Umbilical cord (tissue), 2 donors: ENCODE measurements at places on chromosomes 2 and 18. TPM values are rescaled to one million over a fixed set of nuclear protein-coding genes. Genes with fewer than 3 reads are reported as not detected.

AKAIN1 gene
- total RNA-seq = not detected

TUBA4B gene
- total RNA-seq = 0.72 TPM

NR4A2 gene
- total RNA-seq = 2.2 TPM

FAM124B gene
- total RNA-seq = 10.1 TPM

LANCL1 gene
- total RNA-seq = 30.8 TPM
